ENCODE measurements at places on chromosomes 11 and 22.

GRCh38 chr11:76962583-76963416 lies 71.4 kb upstream of the B3GNT6 start:
- DNase-seq, result no peak

GRCh38 chr11:44849922-44850321 lies 100.8 kb downstream of the TP53I11 start:
- DNase-seq, result no peak

DNA sequence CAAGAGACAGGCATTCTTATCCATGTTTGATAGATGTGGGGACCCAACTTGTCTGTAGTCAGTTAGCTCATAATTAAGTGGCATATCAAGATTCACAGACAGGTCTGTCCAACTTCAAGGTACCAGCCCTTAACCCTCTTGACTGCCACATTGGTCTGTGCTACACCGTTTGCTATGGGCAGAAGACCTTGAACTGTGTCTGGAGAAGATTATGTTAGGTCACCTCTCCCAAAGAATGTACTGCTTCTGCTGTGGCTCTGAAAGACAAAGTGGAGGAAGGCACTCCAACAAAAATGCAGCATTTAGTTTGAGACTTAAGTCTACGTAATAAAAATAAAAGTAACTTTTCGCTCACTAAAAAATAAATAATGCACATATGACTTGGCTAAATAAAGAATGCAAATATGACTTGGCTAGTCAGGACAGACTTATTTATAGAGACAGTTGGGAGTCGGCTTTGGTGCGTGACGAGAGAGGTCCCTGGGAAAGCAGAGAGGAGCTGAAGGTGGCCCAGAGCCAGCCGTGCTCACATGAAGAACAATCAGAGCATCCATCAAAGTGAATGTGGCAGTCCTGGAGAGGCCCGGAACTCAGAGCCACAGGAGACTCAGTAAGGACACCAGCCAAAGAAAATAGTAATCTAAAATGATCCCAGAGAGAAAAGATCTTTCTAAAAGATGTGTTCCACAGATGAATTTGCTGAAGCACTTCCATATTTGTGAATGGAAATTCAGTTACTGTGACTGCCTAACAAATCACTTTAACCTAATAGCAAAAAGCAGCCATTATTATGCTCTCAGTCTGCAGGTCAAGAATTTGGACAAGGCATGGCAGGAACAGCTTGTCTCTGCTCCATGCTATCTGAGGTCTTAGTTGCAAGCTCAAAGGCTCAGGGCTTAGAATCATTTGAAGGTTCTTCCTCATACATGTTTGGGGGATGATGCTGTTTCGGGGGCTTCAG lies 35.0 kb downstream of the CWC15 start:
- DNase-seq, result no peak

DNA sequence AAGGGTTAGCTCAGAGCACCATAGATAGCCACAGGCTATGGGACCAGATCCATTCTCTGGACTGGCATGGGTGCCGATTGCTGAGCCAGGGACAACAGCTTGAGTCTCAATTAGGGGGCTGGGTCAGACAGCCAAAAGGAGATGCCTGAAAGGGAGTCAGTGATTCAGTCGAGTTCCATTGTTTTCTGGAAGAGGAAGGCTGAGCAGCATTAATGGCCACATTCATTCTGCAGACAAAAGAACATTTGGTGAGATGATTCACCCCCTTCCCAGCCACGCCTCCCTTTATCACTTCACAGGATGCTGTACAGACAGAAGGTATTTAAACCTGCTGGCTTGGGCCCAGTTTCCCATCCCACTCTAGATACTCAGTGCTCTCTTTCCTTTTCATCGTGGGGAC lies 131.9 kb downstream of the ADAMTS15 start:
- DNase-seq, result no peak

DNA sequence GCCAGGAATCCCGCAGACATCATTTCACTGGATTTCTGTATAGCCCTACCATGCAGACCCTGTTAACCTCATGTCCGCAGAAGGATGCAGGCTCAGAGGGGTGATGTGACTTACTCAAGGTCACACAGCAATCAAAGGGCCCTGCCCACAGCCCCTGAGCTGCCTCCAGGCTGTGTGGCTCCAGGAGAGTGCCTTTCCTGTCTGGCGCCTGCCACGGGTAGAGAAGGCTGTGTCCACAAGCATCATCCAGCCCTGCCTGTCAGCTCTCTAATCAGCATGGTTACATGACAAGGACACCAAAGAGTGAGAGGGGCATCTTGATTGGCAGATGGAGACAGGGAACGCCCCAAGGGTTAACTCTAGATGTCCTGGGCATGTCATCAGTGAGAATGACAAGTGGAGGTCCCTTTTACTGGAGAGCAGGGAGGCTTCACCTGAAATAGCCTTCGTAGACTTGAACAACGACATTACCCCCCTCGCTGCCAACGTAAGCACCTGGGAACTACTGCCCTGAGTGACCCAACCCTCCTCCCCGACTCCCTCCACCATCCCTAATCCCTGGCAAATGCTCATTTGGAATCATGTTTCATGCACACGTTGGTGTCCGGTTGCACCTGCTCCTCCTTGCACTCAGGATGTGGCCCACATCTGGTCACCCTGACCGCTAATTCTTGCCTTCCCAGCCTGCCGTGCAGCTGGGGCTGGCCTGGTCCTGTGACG lies 6.9 kb downstream of the FGF19 start:
- no peak for DNase-seq

GRCh38 chr11:74905326-74905725 lies 43.6 kb downstream of the XRRA1 start:
- DNase-seq, result no peak

GRCh38 chr11:87535513-87535912 lies 497.8 kb downstream of the TMEM135 start:
- no peak for DNase-seq

GRCh38 chr22:47810505-47811500 lies 1048.4 kb downstream of the TBC1D22A start:
- no peak for DNase-seq

DNA sequence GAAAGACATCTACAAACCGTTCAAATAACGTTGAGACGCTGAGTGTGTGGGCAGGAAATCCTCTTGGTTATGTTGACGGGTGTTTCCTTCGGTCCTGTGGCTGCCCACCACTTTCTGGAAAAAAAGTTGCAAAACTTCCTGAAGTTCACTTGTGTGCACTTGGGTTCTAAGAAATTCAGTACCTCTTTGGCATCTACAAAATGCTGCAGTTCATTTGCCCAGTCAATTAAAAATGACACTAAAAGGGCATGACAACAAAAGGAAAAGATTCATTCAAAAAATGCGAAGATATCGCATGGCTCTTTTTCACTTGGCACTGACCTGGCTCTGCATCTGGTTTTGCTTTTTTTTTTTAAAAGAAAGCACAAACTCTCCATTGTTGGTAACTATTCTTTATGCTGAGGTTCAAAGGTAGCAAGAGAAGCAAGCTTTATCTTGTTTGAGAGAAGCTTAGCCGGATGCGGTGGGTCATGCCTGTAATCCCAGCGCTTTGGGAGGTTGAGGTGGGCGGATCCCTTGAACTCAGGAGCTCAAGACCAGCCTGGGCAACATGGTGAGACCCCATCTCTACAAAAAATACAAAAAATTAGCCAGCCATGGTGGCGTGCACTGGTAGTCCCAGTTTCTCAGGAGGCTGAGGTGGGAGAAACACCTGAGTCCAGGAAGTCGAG lies 10.6 kb upstream of the XBP1 start:
- no peak for DNase-seq

DNA sequence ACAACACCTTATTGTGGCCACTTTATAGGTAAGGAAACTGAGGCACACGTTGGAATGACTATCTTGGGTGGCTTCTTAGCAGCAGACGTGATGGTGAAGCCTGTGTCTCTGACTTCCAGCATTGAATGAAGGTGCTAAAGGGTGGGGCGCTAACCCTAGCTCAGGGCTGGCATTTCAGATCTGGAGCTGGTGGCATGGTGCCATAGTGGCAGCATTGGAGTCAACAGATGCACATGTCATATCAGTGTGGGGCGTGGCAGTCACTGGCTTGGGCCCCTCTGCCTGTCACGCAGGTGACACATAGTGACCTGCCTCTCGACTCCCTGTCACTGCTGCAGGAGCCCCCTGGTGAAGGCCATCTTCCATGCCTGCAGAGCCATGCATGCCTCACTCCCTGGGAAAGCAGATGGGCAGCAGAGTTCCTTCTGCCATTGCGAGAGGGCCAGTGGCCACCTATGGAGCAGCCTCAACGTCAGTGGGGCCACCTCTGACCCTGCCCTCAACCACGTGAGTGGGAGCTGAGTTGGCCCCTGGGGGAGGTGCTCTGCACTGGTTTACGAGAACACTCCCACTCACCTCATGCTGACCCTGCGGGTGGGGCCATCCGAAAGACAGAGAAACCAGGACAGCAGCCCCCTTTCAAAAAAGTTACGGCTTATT lies 14.8 kb downstream of the SHISA8 start:
- no peak for DNase-seq

DNA sequence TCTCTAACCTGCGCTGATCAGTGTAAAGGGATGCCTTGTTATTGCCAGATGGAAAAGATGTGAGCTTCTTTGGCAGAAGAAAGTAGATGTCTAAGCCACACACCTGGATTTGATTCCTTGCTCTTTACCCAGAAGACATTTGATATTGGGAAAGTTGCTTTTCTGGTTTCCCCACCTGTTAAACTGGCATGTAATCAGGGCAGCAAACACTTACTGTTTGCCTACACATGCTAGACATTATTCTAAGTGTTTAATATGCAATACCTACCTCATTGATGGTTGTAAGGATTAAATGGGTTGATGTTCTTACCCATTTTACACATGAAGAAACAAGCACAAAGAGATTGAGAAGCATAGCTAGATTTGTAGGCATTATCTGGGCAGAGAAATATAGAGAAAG lies 16.6 kb downstream of the ASRGL1 start:
- DNase-seq, result no peak

GRCh38 chr22:44519886-44520285 lies 21.9 kb upstream of the RTL6 start:
- DNase-seq, result no peak

DNA sequence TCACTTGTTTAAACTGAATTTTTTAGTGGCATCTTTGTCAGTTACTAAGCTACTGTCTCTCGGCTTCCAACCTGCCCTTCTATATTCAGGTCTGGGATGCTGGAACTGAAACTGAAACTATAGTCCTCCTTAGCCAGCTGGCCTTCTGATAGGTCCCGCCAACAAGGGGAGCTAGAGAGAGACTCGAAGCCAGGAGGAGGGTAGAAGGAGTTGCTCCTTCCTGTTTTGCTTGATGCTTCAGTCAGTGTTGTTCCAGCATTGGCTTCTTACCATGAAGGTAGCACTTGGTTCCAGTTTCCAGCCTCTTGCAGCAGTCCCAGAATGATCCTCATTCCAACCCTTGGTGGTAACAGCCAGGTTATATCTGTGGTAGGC lies 32.9 kb upstream of the HORMAD2 start:
- DNase-seq, result no peak

DNA sequence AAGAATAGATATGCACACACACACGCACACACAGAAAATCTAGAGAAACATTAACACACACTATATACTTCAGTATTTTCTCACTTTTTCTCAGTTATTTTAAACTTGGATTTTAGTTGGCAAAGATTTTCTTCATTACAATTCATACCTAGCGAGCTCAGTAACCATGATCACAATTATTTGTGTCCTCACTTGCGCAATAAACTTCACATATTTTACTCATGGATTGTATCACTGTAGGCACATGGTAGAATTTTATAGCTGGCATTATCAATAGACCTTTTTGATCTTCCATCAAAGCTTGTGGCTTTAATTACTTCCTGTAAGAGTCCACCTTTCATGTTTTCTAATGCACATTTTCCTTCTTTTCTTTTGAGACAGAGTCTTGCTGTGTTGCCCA lies 4.8 kb upstream of the XKR3 start:
- no peak for DNase-seq

DNA sequence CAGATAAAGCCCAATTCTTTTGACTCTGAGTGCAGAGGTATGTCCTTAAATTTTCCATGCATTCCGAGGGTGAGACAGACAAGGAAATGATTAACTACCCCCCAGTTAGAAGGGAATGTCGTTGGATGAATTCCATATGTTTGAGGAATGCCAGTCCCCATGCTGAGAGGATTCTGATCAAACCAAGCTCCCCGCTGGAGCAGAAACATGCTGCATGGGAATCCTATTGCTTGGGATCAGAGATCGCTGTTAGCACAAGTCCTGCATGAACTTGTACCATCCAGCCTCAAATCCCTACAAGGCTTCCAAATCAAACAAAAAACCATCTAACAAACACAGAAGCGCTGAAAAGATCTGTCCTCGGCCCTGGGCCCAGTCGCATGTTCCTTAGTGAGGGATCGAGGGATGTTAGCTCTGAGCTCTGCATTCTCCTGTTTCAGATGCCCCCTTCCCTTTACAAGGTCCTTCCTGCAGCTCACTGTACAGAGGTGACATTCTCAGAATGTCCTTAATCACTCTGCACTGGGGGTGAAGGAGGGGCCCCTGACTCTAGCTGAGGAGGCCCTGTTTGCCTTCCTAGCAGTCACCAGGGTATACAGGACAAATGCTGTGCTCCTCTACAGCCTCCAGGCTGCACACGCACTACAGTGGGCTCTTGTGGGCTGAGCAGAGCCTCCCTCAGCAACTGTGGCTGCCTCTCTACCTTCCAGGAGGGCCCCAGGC lies 353.4 kb downstream of the TENM4 start:
- DNase-seq, result no peak

GRCh38 chr11:17538731-17539130 lies 5.5 kb downstream of the USH1C start:
- DNase-seq, result no peak

- no peak for DNase-seq
Observed at GRCh38 chr11:112162761-112163546, 940 bp downstream of the IL18 start.

GRCh38 chr11:7544021-7544420 lies 30.2 kb downstream of the PPFIBP2 start:
- no peak for DNase-seq

GRCh38 chr11:44983786-44984185 lies 33.1 kb upstream of the TP53I11 start:
- no peak for DNase-seq

DNA sequence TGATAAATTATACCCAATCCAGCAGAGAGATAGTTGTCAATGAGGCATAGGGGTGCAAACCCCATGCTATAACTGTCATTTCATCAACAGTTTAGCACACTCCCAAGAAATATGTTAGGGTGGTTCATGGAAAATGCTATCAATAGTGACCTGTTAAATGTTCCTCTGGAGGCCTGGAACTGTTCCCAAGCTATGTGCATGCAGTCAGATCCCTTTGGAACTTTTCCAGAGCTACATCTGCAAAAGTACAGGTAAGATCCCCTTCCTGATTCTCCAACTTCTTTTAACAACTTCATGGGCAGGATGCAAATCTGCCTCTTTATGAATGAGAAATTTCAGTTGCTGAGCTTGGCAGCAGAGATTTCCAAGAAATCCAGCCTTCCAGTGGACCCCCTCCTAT lies 27.2 kb downstream of the ABTB2 start:
- DNase-seq, result no peak

- no peak for DNase-seq
Observed at GRCh38 chr22:37298748-37299495, 16.6 kb downstream of the CYTH4 start.

All from activated CD8-positive, alpha-beta memory T cell treated with anti-CD3 and anti-CD28 coated beads for 4 hours (primary cell).